ENCODE measurements at places on chromosomes 3 and 15. TPM values are rescaled to one million over a fixed set of nuclear protein-coding genes. Genes with fewer than 3 reads are reported as not detected.

DNA sequence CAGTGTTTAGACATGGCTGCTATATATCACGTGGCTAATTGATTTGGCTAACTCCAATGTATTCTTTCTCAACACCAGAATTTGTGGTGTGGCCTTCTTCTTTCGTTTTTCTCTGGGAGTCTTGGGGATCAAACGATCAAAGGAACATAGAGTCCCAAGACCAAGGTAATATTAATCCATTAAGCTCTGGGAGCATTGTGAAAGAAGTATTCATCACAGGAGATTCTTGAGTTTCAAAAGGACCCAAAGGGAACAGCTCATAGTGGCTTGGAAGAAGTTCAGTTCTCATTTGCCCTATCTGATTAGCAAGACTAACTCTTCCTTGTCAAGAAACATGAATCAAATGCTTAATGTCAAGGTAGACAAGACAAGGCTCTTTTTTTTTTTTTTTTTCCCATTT is 32.9 kb upstream of the TICRR start:
- DNase-seq = no peak
- no peaks in the 10 kb centered on the region for H3K27me3 ChIP-seq
- no peak overlapping the region for H3K27ac ChIP-seq
- no peaks in the 10 kb centered on the region for H3K36me3 ChIP-seq

DNA sequence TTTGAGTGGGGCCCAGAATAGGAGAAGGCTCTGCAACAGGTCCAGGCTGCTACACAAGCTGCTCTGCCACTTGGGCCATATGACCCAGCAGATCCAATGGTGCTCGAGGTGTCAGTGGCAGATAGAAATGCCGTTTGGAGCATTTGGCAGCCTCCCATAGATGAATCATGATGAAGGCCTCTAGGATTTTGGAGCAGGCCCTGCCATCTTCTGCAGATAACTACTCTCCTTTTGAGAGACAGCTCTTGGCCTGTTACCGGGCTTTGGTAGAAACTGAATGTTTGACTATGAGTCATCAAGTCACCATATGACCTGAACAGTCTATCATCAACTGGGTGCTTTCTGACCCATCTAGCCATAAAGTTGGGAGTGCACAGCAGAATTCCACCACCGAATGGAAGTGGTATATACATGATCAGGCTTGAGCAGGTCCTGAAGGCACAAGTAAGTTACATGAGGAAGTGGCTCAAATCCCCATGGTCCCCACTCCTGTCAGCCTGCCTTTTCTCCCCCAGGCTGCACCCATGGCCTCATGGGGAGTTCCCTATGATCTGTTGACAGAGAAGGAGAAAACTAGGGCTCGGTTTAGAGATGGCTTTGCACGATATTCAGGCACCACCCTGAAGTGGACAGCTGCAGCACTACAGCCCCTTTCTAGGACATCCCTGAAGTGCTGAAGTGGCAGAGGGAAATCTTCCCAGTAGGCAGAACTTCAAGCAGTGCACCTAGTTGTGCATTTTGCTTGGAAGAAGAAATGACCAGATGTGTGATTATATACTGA is 971.4 kb downstream of the MCTP2 start:
- no peak overlapping the region for H3K27ac ChIP-seq
- no peaks in the 10 kb centered on the region for H3K36me3 ChIP-seq
- H3K4me1 ChIP-seq = no peaks in the 10 kb centered on the region
- DNase-seq = no peak
- no peaks in the 10 kb centered on the region for H3K27me3 ChIP-seq
- no peak overlapping the region for H3K4me3 ChIP-seq

The GASK1A gene
- not detected for total RNA-seq

- H3K27me3 ChIP-seq = no peaks in the 10 kb centered on the region
- no peak for DNase-seq
- no peak overlapping the region for H3K27ac ChIP-seq
- H3K36me3 ChIP-seq = no peaks in the 10 kb centered on the region
- H3K4me3 ChIP-seq = no peak overlapping the region
Measured at GRCh38 chr3:187997490-187997889, 156.5 kb upstream of the LPP start.

DNA sequence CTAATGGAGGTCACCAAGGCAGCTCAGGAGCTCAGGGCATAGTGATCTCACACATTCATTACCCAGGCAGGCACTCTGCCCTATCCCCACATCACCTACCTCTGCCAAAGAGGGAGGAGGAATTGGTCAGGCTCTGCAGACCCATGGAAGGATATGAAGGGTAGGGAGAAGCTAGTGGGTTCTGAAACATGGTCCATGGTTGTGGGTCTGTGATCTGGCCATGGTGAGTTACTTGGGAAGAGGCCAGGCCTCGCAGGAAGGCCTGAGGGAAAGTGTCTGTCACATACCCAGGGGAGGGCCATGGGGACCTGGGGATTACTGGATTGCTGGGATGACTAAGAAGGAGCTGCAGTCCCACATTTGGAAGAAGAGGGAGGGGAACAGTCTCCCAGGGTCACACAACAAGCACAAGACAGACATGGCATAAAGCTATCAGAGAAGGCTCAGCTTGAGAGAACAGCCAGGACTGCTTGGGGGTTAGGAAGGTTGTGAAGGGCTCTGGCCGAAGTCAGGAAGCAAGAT is 1.4 kb upstream of the PRSS50 start:
- DNase-seq = no peak
- no peaks in the 10 kb centered on the region for H3K4me1 ChIP-seq
- H3K4me3 ChIP-seq = no peak overlapping the region
- no peaks in the 10 kb centered on the region for H3K27me3 ChIP-seq
- H3K27ac ChIP-seq = no peak overlapping the region

- no peak overlapping the region for H3K27ac ChIP-seq
- no peak overlapping the region for H3K4me3 ChIP-seq
- DNase-seq = no peak
- no peaks in the 10 kb centered on the region for H3K27me3 ChIP-seq
Measured at GRCh38 chr3:57068437-57069089, 8.1 kb downstream of the SPATA12 start.

DNA sequence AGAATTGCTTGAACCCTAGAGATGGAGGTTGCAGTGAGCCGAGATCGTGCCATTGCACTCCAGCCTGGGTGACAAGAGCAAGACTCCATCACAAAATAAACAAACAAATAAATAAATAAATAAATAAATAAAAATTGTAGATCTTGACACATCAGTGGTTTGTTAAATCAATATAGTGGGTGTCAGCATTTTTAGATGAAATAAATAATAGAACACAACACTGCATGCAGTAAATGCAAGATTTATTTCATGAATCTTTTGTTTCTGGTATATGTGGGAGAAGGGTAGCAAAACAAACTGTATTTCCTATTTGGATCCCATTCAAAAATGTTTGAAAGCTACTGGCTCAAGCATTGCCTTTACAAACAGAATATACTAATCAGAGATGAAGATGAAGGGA is 35.6 kb upstream of the CHRM5 start:
- H3K4me3 ChIP-seq = no peak overlapping the region
- no peak overlapping the region for H3K27ac ChIP-seq
- H3K36me3 ChIP-seq = no peaks in the 10 kb centered on the region

GRCh38 chr3:126969586-126969985 is 13.3 kb upstream of the PLXNA1 start:
- H3K4me1 ChIP-seq = no peaks in the 10 kb centered on the region
- H3K27ac ChIP-seq = no peak overlapping the region
- H3K36me3 ChIP-seq = no peaks in the 10 kb centered on the region
- no peak for DNase-seq
- no peak overlapping the region for H3K4me3 ChIP-seq

GRCh38 chr15:84572231-84572630 is 28.6 kb upstream of the ZSCAN2 start:
- H3K27me3 ChIP-seq = no peaks in the 10 kb centered on the region
- no peak for DNase-seq
- H3K27ac ChIP-seq = no peak overlapping the region
- no peaks in the 10 kb centered on the region for H3K36me3 ChIP-seq

DNA sequence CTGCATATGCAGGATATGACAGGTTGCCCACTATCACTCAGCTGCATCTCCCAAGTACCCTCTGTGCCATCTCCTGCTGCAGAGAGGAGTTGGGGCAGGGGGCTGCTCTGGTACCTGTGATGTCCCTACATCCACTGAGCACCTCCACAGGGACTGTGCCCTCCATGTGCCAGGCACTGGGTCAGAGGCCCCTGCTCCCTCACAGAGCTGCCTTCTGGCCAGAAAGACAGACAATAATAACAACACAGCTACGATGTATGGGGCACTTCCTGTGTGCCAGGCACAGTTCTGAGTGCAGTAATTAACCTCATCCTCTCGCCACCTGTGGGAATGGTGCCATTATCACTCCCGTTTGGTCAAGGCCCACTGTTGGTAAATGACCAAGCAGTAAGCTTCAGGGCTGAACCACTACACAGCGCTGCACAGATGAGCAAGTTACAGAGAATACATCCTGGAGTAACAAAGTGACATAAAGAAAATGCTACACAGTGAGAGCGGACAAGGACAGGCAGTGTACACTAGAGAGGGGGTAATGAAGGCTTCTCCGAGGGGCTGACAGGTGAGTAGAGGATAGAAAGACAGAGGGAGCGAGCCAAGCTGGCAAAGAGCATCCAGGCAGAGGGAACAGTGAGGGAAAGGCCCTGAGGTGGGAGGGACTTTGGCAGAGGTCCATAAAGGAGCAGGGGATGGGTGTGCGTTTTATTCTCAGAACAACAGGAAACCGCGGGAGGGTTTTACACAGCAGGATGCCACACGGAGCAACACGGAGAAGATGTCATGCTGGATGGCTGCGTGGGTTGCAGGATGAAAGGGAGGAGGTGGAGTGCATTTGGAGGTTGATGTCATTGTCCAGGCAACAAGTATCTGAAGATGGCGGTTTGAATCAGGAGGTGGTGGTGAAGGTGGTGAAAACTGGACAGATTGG is 13.6 kb downstream of the WNT7A start:
- no peak for DNase-seq
- no peak overlapping the region for H3K4me3 ChIP-seq
- no peak overlapping the region for H3K27ac ChIP-seq
- H3K27me3 ChIP-seq = peaks cover 6% of the 10 kb centered on the region

The LOXL1 gene
- total RNA-seq = 8.3 TPM

- no peak overlapping the region for H3K4me3 ChIP-seq
- H3K36me3 ChIP-seq = no peaks in the 10 kb centered on the region
- no peaks in the 10 kb centered on the region for H3K4me1 ChIP-seq
- no peaks in the 10 kb centered on the region for H3K27me3 ChIP-seq
- no peak overlapping the region for H3K27ac ChIP-seq
Measured at GRCh38 chr3:42516443-42516842, 14.0 kb downstream of the VIPR1 start.

DNA sequence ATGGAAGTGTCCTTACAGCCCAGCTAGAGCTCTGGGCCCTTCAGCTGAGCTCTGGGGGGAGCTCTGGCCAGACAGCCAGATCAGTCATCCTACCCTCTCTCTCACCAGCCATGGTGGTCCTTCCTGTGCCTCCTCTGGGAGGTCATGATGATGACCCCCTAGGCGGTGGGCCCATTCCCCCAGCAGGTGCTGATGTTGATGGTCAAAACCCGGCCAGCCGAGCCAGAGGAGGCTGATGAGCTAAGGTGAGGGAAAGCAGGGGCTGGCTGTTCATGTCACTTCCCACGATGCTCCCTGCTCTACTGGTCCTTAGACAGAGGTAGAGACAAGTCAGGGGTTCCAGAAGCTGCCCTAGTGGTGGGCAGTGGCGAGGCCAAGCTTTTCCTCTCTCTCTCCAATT is 35.0 kb downstream of the GRAMD2A start:
- no peak overlapping the region for H3K4me3 ChIP-seq
- H3K36me3 ChIP-seq = no peaks in the 10 kb centered on the region
- no peak for DNase-seq
- no peak overlapping the region for H3K27ac ChIP-seq
- no peaks in the 10 kb centered on the region for H3K27me3 ChIP-seq

GRCh38 chr3:129122412-129123011 is 908 bp upstream of the RAB43 start:
- peaks cover 10% of the 10 kb centered on the region for H3K4me1 ChIP-seq
- H3K27ac ChIP-seq = no peak overlapping the region
- H3K36me3 ChIP-seq = peaks cover 9% of the 10 kb centered on the region
- no peak overlapping the region for H3K4me3 ChIP-seq
- H3K27me3 ChIP-seq = no peaks in the 10 kb centered on the region

- no peak overlapping the region for H3K27ac ChIP-seq
- H3K4me3 ChIP-seq = no peak overlapping the region
- no peak for DNase-seq
- no peaks in the 10 kb centered on the region for H3K27me3 ChIP-seq
- H3K4me1 ChIP-seq = no peaks in the 10 kb centered on the region
Measured at GRCh38 chr3:196486263-196486662, 17.3 kb downstream of the RNF168 start.

DNA sequence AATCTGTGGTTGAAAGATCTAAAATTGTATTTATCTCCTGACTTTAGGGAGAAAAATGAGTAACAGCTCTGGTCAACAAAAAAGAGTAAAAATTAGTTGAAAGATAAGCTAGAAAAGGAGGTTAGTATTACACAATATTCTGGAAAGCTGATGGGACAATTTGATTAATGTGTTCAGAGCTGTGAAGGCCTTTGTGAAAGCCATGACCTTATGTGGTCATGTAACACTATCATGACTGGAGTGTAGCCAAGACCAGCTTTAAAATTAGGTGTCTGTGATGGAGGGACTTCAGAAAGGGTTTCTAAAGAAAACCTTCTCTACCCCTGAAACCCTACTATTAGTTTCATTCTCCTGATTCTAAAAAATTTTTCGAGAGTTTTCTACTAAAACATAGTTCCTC is 127.2 kb downstream of the NFKBIZ start:
- no peaks in the 10 kb centered on the region for H3K36me3 ChIP-seq
- H3K27ac ChIP-seq = no peak overlapping the region
- DNase-seq = no peak

Data from SJSA1 (cell line).